Karpas-422 (cell line): ENCODE measurements at places on chromosomes 2 and 18.

DNA sequence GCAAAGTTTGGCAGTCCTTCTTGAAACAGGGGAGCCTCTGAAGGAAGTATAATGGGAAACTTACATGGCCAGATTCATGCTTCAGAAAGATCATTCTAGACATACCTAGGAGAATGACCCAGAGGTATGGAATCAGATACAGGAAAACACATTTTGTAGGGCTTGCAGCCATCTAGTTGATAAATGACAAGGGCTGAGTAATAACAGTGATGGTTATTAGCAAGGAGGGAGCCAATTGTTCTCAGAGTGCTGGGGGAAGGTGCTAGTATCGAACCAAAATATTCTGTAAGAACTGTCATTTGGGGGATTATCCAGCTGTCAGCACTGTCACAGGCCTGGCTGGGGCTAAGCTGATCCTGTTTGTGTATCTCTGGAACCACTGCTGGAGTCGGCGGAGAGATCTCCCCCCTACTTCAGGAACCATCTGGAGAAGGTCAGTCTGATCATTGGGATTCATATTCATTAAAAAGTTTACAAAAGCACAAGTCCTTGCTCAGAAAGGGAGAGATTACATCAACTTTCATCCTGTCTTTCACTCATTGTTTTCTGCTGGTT is 113.8 kb upstream of the THSD7B start:
- no peaks in the 10 kb centered on the region for H3K36me3 ChIP-seq
- no peak overlapping the region for H3K4me3 ChIP-seq
- no peaks in the 10 kb centered on the region for H3K4me1 ChIP-seq
- H3K27ac ChIP-seq = no peak overlapping the region
- no peaks in the 10 kb centered on the region for H3K27me3 ChIP-seq
- no peak for DNase-seq

- H3K27me3 ChIP-seq = no peaks in the 10 kb centered on the region
- no peak overlapping the region for H3K4me3 ChIP-seq
Observed at GRCh38 chr2:24779116-24779515, 14.1 kb downstream of the PTRHD1 start.

GRCh38 chr2:608711-609110 is 68.5 kb downstream of the TMEM18 start:
- no peak for DNase-seq
- H3K27me3 ChIP-seq = no peaks in the 10 kb centered on the region
- H3K27ac ChIP-seq = no peak overlapping the region

GRCh38 chr2:173574324-173575112 is 219.8 kb downstream of the CDCA7 start:
- no peak overlapping the region for H3K4me3 ChIP-seq
- H3K27ac ChIP-seq = no peak overlapping the region
- no peaks in the 10 kb centered on the region for H3K36me3 ChIP-seq
- no peaks in the 10 kb centered on the region for H3K4me1 ChIP-seq
- DNase-seq = no peak
